Anterior cingulate cortex (tissue), 58 donors: ENCODE measurements at places on chromosomes 13 and 19.

DNA sequence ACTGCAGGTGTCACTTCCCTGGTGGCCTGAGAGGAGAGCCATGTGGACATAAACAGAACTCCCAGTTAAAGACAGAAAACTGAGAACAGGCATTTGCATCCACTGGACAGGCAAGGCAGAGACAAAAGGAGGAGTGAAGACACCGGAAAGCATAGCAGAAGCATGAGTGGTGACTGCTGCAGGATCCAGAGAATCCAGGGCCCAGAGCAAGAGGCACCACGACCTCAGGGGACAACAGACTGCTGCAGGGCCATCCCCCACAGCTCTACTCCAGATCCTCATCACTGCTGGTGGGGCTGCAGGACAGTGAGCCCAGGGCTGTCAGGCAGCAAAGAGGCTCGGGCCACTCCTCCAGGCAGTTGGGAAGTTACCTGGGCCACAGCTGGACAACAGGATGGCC lies 14.5 kb upstream of the ISYNA1 start:
- no peak for DNase-seq

DNA sequence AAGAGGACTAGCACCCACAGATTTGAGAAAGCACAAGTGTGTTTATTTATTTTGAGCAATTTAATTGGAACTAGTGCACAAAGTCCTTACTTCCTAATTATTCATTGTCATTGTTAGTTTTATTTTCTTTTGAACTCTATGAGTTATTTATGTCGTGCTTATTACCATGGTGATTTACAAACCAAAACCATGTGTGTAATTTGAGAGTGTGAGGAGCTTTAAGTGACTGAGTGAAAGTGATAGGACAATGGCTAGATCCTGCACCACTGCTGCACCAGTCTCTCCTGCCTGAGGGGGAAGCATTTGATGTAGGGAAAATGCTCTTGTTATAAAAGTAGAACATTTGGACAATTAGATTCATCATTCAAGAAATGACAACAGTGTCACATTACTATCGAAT lies 172.3 kb upstream of the KLF12 start:
- DNase-seq, result no peak

DNA sequence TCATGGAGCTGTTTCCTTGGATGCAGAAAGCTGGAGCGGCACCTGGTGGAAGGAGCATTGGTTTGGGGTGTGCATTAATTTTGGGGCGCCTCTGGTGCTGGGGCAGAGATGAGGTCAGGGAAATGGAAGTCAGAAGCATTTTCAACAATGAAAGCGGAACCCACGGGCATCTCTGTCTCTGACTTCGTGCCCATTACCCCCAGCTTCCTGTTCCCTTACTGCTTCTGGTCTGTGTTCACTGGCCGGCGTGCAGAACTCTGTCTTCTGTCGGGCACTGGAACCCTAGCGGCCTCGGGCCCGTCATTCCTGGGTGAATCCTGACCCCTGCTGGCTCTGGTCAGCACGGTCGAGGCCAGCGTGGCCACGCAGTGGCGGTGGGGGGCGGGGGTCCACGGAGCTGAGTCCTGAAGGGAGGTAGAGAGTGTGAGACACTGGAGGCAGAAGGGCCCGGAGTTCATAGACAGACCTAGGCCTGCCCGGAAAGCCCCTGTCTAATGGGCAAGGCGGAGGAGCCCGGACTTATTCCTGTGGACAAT lies 7.9 kb upstream of the LINGO3 start:
- peak; percentile 58 for DNase-seq

- DNase-seq, result no peak
Observed at GRCh38 chr19:19329126-19329525, 8.5 kb downstream of the MAU2 start.
